ENCODE measurements at places on chromosomes 16 and 17.

- DNase-seq: no peak
Observed at GRCh38 chr16:4384509-4384942, 12.9 kb downstream of the VASN start.

DNA sequence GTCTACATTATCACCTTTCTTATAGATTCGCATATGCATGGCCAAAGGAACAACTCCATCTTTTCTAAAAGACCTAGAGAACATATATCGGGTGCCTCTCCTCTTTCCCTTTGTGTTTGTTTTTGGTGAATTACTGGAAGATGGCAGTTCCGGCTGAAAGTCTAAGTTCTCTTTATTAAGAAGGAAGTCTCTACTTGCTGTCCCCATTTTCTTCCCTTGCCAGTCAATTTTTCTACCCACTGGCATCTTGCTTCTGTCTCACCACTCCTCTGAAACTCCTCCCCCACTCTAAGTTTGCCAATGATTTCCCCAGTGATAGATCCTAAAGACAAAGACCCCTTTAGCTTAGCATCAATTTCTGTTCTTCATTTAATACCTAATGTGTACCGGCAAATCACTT is 93.9 kb upstream of the CORO6 start:
- no peak for DNase-seq

DNA sequence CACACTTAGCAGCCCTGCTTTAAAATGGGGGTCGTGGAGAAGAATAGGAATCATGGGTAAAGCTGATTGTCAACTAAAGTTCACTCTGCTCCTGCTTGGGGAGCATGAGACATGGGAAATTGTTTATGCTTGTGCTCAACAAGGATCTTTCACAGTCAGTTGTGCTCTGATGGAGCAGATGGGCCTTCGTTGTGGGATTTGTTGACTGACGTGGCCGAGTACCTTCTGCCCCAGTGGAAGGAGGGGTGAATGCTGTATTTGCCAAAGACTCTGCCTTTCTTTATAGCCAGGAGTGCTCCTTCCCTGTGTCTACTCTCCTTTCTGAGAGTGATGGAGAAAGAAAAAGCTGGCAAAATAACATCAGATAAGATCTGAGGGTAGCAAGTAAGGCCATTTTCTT is 11.4 kb downstream of the ARSG start:
- DNase-seq: no peak

GRCh38 chr16:55552621-55553020 is 13.9 kb upstream of the CAPNS2 start:
- DNase-seq: no peak

DNA sequence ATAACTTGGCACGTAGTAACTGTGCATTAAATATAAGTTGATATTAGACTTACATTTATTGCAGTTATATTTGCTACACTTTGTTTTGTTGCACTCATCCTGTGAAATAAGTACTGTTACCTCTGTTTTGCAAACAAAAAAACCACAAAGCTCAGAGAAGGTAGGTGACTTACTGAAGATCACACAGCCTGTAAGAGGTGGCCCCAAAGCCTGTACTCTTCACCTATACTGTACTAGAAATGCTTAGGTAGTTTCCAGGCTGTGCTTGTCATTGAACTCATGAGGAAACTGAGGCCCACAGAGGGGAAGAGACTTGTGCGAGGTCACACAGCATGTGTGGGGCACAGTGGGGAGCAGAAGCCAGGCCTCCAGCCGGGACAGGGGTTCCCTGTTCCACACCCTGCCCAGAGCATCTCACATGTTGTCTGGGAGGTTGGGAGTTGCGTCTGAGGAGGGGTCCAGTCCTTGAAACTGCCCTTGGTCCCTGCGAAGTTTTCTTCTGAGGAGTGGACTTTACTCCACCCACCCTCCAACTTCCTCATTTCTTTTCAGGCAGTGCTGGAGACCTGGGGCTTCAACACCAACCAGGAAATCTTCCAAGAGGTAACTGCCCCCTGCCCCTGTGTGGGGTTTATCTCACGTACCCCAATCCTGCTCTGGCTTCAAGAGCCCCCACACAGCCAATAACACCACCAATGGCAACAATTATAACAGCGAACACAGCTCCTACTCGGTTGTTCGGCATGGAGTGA is 13.0 kb downstream of the CETP start:
- no peak for DNase-seq

- DNase-seq: no peak
Observed at GRCh38 chr16:89024546-89025060, 47.6 kb upstream of the CBFA2T3 start.

DNA sequence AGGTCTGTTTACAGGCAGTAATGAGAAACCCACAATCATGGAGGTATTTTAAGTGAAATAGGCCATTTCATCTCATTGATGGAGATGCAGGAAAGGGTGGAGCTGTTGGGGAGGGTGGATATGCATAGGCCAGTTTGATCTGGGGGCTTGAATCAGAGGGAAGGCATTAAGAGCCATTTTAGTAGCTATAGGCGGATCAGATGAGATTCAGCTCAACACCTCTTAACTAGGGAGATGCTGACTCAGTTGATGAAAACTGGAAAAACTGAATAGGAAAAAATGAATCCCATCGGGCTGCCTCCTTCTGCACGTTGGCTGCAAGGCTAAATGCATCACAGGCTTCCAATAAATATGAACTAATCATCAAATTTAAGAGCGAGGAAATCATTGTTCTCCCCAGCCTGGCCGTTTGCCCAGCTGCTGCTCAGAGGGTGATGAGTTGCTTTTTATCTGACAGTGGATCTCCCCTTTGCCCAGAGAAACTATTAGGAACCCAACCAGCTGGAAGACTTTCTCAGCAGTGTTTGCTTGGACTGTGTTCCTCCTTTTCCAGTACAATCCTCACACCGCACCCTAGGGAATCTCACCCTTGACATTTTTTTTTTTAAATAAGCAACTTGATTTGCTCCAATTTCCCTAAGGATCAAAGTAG is 149.6 kb downstream of the SOX9 start:
- DNase-seq: peak; percentile 69

Measured in psoas muscle (tissue), 8 donors.